ENCODE measurements at places on chromosomes 2 and 18.

GRCh38 chr2:58350484-58350883, 109.4 kb upstream of the FANCL start:
- H3K4me1 ChIP-seq: peaks cover 9% of the 10 kb centered on the region
- no peak overlapping the region for H3K4me3 ChIP-seq
- H3K36me3 ChIP-seq: no peaks in the 10 kb centered on the region
- peaks cover 21% of the 10 kb centered on the region for H3K27me3 ChIP-seq
- no peak overlapping the region for H3K27ac ChIP-seq
- no peak for DNase-seq

- H3K27me3 ChIP-seq: no peaks in the 10 kb centered on the region
- H3K36me3 ChIP-seq: peaks cover 75% of the 10 kb centered on the region
- H3K27ac ChIP-seq: peak overlapping the region; percentile 86
- peaks cover 90% of the 10 kb centered on the region for H3K4me1 ChIP-seq
- peak; percentile 73 for DNase-seq
- H3K4me3 ChIP-seq: peak overlapping the region; percentile 27
These were observed 52.0 kb downstream of the ARL4C start for GRCh38 chr2:234444893-234445292.

GRCh38 chr18:33116376-33116775, 324.1 kb downstream of the CCDC178 start:
- DNase-seq: no peak
- H3K27ac ChIP-seq: no peak overlapping the region
- H3K4me3 ChIP-seq: no peak overlapping the region
- H3K27me3 ChIP-seq: no peaks in the 10 kb centered on the region
- no peaks in the 10 kb centered on the region for H3K4me1 ChIP-seq

DNA sequence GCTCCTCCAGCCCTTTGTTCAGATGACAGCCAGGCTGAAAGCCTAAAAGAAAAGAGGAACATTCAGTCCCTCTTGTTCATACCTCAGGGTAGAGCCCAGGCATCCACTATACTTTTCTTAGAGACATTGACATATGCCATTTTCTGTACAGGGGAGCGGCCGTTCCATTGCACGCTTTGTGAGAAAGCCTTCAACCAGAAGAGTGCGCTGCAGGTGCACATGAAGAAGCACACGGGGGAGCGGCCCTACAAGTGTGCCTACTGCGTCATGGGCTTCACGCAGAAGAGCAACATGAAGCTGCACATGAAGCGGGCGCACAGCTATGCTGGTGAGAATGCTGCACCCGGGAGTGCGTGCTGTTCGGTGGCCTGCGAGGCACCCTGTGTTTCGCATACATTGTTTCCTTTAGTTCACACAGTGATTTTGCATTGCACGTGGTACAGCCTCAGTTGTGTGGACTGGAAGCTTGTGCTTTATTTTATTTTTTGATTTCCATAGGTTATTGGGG, 138.2 kb downstream of the ZNF236 start:
- no peaks in the 10 kb centered on the region for H3K27me3 ChIP-seq
- peak overlapping the region; percentile 2 for H3K27ac ChIP-seq
- peaks cover 39% of the 10 kb centered on the region for H3K4me1 ChIP-seq
- no peak overlapping the region for H3K4me3 ChIP-seq
- no peak for DNase-seq

DNA sequence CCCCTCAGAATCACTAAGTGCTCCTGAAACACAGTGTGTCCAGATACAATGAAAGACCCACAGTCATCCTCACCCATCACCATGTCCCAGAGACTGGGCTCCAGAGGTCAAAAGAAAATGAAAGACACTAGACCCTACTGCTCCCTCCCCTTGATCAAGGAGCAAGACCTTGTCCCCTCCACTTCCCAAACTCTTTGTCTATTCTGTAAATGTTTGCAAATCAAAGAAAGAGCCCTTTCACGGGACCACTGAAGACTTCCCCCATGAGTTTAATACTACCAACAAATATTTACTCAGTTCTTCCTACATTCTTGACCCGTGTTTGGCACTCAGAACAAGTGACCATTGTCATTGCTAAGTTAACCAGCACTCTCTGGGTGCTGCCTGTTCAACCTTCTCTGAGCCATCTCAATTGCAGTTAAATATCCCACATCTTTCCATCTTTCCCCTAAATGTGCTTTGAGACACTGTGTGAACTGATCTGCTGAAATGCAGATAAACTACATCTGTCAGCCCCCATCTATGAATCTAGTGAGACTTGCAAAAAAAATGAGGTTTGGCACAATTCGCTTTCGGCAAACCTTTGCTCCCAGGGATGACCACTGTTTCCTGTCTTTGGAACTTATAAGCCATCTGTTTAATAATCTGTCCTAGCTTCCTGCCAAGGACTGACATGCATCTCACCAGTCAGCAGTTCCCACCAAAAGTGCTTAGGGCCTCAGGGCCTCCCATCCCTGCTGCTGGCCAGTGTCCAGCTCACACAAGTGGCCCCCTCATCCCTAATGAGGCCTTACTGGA, 170.3 kb downstream of the GFPT1 start:
- H3K36me3 ChIP-seq: no peaks in the 10 kb centered on the region
- no peak for DNase-seq
- peaks cover 11% of the 10 kb centered on the region for H3K27me3 ChIP-seq
- no peak overlapping the region for H3K4me3 ChIP-seq
- H3K27ac ChIP-seq: no peak overlapping the region

GRCh38 chr2:230268606-230269243, 43.2 kb downstream of the SP140 start:
- H3K27ac ChIP-seq: peak overlapping the region; percentile 36
- peaks cover 86% of the 10 kb centered on the region for H3K36me3 ChIP-seq
- H3K27me3 ChIP-seq: no peaks in the 10 kb centered on the region
- peaks cover 34% of the 10 kb centered on the region for H3K4me1 ChIP-seq
- H3K4me3 ChIP-seq: no peak overlapping the region
- no peak for DNase-seq

- H3K27me3 ChIP-seq: no peaks in the 10 kb centered on the region
- H3K4me3 ChIP-seq: no peak overlapping the region
- H3K36me3 ChIP-seq: no peaks in the 10 kb centered on the region
- no peak for DNase-seq
- no peak overlapping the region for H3K27ac ChIP-seq
These were observed 55.0 kb downstream of the SCN7A start for GRCh38 chr2:166439078-166439477.

All from activated naive CD4-positive, alpha-beta T cell treated with anti-CD3 and anti-CD28 coated beads, Interleukin-2, amount 10 ng/mL, durations not matched to agents 7 days and 5 days (primary cell).